ENCODE measurements at places on chromosomes 2 and 18.

GRCh38 chr2:69517410-69517809 is 80.2 kb upstream of the NFU1 start:
- no peak for DNase-seq

- no peak for DNase-seq
Observed at GRCh38 chr2:70574618-70575017, 21.0 kb upstream of the TGFA start.

DNA sequence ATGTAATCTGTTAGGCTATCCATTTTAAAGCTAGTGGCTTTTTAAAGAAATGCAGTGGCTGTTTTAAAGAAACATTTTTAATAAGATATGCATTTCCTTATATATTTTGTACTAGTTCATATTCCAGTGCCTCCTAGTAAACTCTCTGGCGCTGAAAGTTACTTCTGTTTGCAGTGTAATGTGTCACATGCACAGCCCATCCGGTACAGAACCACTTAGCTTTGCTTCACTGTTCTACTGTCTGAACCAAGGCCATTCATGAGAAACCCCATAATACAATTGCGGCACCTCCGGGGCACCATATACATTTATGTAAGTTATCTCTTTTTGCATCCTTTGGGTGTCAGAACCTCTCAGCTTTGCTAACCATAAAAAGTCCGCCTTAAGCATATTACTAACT is 114.6 kb upstream of the KCTD1 start:
- no peak for DNase-seq

DNA sequence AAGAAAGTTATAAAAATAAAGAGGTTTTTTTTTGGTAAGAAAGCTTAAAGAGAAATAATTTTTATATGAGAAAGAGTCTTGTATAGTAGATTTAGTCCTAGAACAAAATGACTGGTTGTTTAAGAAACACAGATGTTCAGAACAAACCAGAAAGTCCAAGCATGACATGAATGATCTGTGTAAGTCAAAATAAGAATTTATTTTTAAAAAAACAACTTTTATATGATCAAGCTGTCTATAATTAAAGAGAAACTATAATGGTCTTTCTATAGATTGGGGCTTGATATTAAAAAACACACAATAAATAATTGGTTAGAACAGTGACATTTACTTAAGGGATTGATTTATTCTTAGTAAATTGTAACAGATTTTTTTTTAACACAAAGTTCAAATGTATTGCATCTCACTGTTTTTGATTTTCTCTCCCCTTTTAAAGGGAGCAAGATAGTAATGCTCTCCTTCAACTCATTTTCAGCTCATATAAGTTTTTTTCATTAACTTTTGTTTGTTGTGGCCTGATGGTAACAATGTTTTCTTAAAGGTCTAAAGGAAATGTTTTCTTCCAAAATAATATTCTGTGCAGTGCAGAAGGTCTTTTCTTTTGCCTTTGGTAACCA is 1256.8 kb downstream of the LRP1B start:
- DNase-seq: no peak

GRCh38 chr2:79129804-79130203 is 9.5 kb downstream of the REG1A start:
- DNase-seq: no peak

DNA sequence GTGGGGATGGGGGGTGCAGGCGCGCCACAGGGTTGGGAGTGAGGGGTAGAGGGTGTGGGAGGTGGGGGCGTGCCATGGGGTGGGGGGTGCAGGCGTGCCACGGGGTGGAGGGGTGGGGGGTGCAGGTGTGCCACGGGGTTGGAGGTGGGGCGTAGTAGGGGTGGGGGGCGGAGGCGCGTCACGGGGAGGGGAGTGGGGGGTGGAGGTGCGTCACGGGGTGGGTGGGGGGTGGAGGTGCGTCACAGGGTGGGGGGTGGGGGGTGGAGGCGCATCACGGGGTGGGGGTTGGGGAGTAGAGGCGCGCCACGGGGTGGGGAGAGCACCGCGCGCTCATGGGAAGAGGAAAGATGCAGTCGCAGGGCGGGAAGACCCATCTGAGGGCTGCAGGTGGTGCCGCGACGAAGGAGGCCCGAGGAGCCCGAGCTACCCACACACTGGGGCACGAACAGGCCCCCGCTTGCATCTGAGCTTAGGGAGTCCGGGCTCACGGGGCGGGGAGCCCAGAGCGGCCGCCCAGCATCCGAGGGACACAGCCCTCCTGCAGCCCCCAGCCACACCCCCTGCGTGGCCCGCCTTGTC is 37.5 kb downstream of the SNED1 start:
- no peak for DNase-seq

- DNase-seq: no peak
Observed at GRCh38 chr2:75246441-75247167, 47.3 kb upstream of the TACR1 start.

DNA sequence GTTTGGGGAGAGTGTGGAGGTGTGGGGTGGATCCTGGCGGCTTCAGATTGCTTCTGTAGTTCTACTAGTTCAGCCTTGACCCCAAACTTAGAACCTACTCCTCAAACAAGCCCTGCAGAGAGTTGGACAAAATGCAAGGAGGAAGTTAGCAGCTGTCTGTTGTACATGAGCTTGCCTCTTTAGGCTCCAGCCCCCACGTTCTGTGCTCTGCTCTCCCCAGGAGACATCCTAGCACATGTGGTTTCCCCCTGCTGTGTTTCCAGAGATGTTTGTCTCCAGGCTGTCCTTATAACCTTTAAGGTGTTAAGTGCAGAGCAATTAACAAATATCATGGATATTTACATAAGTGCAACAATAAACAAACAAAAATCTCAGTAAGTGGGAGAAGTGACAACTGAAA is 111.1 kb downstream of the ACOXL start:
- DNase-seq: no peak

DNA sequence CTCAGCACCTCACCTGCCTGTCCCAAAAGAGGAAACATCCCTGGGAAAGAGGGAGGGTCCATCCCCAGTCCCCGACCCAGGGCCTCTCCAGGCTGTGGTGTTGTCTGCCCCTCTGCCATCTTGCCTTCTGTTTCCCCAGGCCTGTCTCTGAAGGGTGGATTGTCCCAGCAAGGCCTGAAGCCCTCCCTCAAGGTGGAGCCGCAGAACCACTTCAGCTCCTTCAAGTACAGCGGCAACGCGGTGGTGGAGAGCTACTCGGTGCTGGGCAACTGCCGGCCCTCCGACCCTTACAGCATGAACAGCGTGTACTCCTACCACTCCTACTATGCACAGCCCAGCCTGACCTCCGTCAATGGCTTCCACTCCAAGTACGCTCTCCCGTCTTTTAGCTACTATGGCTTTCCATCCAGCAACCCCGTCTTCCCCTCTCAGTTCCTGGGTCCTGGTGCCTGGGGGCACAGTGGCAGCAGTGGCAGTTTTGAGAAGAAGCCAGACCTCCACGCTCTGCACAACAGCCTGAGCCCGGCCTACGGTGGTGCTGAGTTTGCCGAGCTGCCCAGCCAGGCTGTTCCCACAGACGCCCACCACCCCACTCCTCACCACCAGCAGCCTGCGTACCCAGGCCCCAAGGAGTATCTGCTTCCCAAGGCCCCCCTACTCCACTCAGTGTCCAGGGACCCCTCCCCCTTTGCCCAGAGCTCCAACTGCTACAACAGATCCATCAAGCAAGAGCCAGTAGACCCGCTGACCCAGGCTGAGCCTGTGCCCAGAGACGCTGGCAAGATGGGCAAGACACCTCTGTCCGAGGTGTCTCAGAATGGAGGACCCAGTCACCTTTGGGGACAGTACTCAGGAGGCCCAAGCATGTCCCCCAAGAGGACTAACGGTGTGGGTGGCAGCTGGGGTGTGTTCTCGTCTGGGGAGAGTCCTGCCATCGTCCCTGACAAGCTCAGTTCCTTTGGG is 47.2 kb downstream of the BOLA3 start:
- no peak for DNase-seq

GRCh38 chr2:215531284-215531683 is 95.4 kb upstream of the FN1 start:
- no peak for DNase-seq

GRCh38 chr2:237943395-237944094 is 23.3 kb upstream of the UBE2F start:
- DNase-seq: no peak

DNA sequence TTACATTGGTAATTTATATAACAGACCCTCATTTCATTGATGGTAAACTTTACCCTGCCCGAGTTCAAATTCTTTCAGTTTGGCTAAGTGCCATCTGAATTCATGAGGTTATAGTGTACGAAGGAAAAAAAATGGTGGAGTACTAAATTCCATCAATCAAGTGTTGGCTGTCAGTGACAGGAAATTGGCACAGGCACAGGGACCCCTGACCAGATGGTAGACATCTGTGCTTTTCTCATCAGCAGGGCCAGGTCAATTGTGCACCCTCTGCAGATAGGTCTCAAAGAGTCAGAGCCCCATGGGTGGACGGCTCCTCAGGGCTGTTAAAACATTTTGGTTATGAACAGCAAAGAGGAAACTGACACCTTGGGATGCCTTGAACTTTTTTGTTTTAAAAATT is 439.2 kb downstream of the SETBP1 start:
- no peak for DNase-seq

DNA sequence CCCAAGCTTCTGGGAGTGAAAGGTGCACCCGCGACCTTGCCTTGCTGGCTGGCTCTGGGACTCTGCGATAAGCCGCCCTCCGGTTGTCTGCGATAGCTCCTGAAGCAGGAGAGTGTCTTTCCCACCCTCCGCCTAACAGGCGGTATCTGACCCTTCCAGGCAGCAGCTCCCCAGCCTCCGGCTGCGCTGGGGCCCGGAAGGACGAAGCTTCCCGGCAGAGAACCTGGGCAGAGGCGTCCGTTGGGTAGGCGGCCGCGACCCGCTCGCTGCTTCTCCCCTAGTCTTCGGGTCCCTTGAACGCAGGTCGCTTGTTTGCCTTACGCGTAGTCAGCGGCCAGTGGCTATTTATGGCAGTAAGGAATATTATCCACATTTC is 446 bp upstream of the RHBDD1 start:
- no peak for DNase-seq

- no peak for DNase-seq
Observed at GRCh38 chr2:73290049-73290839, 3.1 kb downstream of the EGR4 start.

GRCh38 chr2:203744091-203744490 is 37.7 kb downstream of the CD28 start:
- no peak for DNase-seq

GRCh38 chr2:19419211-19419880 is 60.9 kb upstream of the OSR1 start:
- no peak for DNase-seq

GRCh38 chr2:109305490-109306167 is 176.6 kb downstream of the SH3RF3 start:
- no peak for DNase-seq

DNA sequence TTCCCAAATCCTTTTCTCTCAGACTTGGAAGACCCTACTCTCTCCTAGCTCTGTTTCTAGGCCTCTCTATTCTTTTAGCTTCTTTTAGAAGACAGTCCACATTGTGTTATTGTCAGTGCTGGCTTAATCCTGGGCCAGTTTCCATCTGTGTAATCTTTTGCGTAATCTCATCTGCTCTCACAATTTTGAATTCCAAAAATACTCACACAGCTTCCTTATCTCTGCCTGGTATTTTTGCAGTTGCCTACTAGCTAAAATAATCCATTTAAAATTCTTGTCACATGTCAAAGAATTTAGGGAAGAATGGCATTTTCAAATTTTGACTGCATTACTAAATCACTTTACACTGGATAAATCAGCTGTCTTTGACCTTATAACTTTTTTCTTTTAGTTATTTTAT is 200.6 kb upstream of the MEX3C start:
- DNase-seq: no peak

- DNase-seq: no peak
Observed at GRCh38 chr2:53877556-53877955, 17.8 kb upstream of the GPR75 start.

DNA sequence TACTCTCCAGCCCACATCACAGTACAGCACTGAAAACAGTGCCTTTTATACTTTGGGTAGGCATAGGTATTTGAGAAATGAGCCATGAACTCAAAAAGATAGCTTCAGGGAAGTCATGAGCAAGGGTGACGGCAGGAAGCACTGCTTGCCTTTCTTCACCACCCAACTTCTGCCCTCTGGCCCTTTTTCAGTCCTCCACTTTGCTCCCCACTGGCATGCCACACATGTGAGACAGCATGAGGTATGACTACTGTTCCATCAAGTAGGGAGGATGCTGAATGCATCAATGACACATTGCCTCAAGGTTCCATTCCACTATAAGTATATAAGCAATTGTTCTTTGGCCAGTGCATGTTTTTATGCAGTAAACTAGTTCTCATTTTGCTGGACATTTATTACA is 373.0 kb downstream of the NRXN1 start:
- DNase-seq: no peak

DNA sequence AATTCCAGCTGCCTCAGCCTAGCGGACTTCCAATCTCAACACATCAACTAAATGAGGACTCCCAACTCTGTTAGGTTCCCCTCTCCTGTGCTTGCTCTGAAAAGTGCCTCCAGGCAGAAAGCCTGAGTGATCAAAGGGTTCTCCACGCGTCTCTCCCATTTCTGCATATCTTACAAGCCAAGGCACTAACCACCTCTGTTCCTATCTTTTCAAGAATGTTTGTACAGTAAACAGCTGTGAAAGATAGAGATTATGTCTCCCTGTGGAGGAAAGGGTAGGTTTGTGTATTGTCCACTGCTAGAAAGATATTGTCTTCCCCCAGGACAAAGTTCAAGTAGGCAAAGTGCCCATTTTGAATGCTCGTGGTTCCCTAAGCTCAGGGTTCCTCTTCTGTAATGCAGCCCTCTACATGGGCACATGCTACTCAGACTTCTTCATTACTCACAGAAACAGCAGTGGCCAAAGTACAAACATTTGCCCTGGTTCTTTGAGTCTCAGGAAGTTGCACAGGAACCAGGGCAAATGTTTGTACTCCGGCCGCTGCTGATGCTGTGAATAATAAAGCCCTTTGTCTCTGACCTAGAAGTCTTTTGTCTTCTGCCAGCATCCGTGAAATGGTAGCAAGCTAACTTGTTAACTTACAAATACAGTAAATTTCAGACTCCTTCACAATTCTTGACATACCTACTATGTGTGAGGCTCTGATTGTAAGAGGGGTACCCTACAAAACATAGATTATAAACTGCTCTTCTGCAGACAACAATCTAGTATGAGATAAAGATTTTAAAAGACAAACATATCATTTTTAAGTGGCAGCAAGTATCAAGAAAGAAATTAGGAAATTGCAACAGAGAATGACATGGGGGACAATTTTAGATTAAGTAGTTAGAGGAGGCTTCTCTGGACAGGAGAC is 44.5 kb downstream of the PKDCC start:
- no peak for DNase-seq

- DNase-seq: no peak
Observed at GRCh38 chr2:162887087-162887486, 48.5 kb upstream of the KCNH7 start.

- no peak for DNase-seq
Observed at GRCh38 chr2:58860586-58860985, 619.5 kb upstream of the FANCL start.

DNA sequence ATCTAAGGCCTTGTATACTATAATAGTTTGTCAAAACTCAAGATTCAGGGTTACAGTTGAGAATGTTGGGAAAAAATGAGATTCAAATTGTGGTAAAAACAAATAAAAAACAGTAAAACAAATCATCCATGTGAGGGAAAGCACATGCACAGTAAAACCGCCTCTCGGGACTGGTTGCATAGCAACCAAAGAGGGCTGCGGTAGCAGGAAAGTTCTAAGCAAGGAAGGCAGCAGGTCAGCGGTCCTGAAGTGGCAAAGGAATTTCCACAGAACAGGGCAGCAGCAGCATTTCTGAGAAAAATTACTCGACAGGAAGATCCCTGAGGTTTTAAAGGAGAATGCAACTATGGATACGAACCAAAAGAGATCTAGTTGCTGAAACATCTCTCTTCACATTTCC is 93.7 kb downstream of the DYNAP start:
- DNase-seq: no peak
